Osteoblast (primary cell): ENCODE measurements at places on chromosomes 12 and 14. TPM values are rescaled to one million over a fixed set of nuclear protein-coding genes. Genes with fewer than 3 reads are reported as not detected.

DNA sequence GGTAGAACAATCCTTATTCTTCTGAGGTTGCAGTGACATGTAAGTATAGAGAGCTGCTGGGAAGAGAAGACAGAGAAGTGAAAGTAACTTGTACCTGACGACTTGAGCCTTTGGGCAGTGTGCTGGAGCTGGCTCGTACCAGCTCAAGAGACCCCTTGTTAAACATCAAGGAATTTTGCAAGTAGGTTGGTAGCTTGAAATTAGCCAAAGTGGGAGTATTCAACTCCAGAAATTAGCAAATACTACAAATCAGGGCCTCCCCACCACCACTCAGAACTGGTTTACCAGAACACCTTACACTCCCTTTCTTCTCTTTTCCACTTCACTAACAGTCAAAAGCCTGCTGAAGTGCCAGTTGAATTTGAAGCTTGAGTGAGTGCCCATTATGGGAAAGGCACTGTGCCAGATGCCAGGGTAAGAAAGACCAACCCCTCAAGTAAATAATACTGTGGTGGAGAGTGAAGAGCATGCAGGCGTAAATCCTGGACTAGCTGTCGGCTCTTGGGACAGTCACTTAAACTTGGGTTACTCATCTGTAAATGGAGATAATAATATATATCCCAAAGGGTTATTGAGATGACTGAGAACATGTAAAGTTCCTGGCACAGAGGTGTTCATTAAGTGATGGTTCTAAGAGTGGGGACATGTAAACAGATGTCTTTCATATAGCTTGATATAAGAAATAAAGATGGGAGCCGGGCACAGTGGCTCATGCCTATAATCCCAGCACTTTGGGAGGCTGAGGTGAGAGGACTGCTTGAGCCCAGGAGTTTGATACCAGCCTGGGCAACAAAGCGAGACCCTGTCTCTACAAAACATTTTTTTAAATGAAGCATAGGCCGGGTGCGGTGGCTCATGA lies 27.0 kb upstream of the EID3 start:
- peaks cover 31% of the 10 kb centered on the region for H3K4me1 ChIP-seq
- H3K27ac ChIP-seq, result peak overlapping the region; percentile 18
- H3K36me3 ChIP-seq, result no peaks in the 10 kb centered on the region

- DNase-seq, result no peak
- H3K4me3 ChIP-seq, result no peak overlapping the region
- H3K4me1 ChIP-seq, result peaks cover 7% of the 10 kb centered on the region
- H3K36me3 ChIP-seq, result no peaks in the 10 kb centered on the region
- H3K27me3 ChIP-seq, result peaks cover 2% of the 10 kb centered on the region
Observed at GRCh38 chr12:26846416-26846815, 13.4 kb upstream of the ITPR2 start.

- H3K27me3 ChIP-seq, result no peaks in the 10 kb centered on the region
- H3K4me1 ChIP-seq, result peaks cover 33% of the 10 kb centered on the region
- DNase-seq, result peak; percentile 46
- H3K36me3 ChIP-seq, result no peaks in the 10 kb centered on the region
- H3K27ac ChIP-seq, result no peak overlapping the region
- H3K4me3 ChIP-seq, result no peak overlapping the region
Observed at GRCh38 chr12:6090803-6091202, 33.7 kb downstream of the VWF start.

DNA sequence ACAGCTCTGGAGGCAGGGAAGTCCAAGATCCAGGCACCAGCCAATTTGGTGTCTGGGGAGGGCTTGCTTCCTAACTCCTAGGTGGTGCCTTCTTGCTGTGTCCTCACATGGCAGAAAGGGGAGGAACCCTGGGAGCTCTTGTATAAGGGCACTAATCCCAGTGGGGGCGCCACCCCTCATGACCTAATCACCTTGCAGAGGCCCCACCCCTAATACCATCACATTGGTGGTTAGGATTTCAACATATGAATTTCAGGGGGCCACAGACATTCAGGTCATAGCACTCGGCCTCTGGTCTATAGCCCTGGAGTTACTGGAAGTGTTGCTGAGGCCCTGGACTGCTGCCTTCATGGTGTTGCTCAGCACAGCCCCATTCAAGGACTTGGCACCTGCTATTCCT lies 14.6 kb downstream of the PSMD9 start:
- no peak overlapping the region for H3K27ac ChIP-seq
- H3K4me3 ChIP-seq, result no peak overlapping the region
- peaks cover 69% of the 10 kb centered on the region for H3K36me3 ChIP-seq
- H3K27me3 ChIP-seq, result no peaks in the 10 kb centered on the region

DNA sequence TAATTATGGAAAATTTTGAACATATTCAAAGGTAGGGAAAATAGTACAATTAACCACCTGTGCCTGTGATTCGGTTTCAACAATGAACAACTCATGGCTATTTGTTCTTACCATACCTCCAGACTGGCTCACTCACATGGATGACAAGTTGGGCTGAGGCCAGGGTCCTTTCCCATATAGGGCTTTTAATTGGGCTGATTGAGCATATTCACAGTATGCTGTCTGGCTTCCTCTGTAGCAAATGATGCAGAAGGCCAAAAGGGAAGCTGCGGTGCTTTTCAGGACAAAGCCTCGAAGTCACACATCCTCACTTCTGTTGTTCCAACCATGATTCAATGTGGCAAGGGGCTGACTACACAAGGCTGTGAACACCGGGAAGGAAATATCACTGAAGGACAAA lies 297.5 kb upstream of the SLC16A7 start:
- no peaks in the 10 kb centered on the region for H3K27me3 ChIP-seq
- no peak for DNase-seq
- no peaks in the 10 kb centered on the region for H3K36me3 ChIP-seq
- no peaks in the 10 kb centered on the region for H3K4me1 ChIP-seq

- H3K36me3 ChIP-seq, result no peaks in the 10 kb centered on the region
- no peaks in the 10 kb centered on the region for H3K27me3 ChIP-seq
- no peak overlapping the region for H3K4me3 ChIP-seq
- no peak overlapping the region for H3K27ac ChIP-seq
Observed at GRCh38 chr12:116133636-116134214, 143.8 kb downstream of the MED13L start.

CD4 gene
- 10.9 and 15.0 TPM in 2 replicates for total RNA-seq

SOCS2 gene
- total RNA-seq, result 32.6 and 40.7 TPM in 2 replicates

CAPZA3 gene
- not detected in 2 replicates for total RNA-seq

AQP5 gene
- total RNA-seq, result not detected in 2 replicates

OR6C3 gene
- total RNA-seq, result not detected in 2 replicates

PRB4 gene
- total RNA-seq, result not detected in 2 replicates

DIABLO gene
- 53.6 and 64.4 TPM in 2 replicates for total RNA-seq
